PC-3 (cell line): ENCODE measurements at places on chromosomes 1 and 21.

DNA sequence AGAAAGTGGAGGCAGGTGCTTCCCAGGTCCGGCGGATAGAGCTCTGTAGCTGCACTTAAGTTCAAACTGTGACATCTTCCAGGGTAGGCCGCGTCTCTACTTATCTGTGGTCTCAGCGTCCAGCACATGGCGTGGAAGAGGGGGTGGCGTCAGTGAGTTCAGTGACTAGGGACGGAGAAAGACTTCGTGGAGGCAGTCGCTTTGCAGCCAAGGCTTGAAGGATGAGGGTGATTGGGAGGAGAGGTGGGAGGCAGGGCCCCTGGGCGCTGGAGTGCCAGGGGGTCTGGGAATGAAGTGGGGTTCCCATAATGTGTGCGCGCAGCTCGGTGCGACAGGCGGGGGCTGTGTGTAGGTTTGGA lies 444 bp upstream of the AGO1 start:
- no peak for DNase-seq

- no peak for DNase-seq
These were observed 10.4 kb downstream of the CAMSAP2 start for GRCh38 chr1:200749090-200749489.

- peak; percentile 72 for DNase-seq
These were observed 12.4 kb downstream of the PSEN2 start for GRCh38 chr1:226882631-226883409.

DNA sequence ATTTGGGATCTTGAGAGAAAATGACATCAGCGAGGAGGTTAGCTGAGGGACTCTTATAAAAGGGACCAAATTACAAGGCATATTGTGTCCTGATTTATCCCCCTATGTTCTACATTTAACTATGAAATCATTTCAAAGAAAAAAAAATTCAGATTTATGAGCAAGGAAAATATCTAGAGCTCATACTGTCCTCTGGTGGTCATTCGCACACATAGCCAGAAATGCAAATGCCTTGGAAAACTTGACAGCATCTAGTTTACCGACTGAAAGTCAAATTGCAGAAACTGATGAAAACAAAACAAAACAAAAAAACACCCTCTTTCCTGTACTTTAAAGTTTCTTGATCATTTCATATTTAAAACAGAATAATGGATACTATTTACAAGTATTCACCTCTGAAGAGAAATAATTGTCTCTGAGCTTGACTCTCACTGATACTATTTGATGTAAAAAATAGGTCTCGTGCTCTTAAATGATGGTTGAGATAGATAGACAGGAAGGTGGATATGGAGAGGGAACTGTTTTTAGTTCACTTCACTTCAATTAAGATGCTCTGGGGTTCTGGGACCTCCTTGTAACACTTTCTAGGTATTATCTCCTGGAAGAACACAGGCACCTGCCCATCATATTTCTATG lies 253.8 kb downstream of the PCP4 start:
- DNase-seq = peak; percentile 53

GRCh38 chr1:119631086-119631432 lies 17.0 kb downstream of the ZNF697 start:
- DNase-seq = no peak
